ENCODE measurements at places on chromosomes 12 and 14. TPM values are rescaled to one million over a fixed set of nuclear protein-coding genes. Genes with fewer than 3 reads are reported as not detected.

- no peak for DNase-seq
Observed at GRCh38 chr12:13176256-13176655, 20.3 kb upstream of the EMP1 start.

DNA sequence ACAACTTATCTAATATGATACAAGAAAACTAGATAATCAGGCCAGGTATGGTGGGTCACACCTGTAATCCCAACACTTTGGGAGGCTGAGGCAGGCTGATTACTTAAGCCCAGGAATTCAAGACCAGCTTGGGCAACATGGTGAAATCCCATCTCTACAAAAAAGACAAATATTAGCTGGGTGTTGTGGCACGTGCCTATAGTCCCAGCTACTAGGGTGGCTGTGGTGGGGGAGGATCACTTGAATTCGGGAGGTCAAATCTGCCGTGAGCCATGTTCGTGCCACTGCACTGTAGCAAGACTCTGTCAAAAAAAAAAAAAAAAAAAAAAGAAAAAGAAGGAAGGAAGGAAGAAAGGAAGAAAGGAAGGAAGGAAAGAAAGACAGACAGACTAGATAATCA lies 27.0 kb downstream of the ZCRB1 start:
- DNase-seq = no peak

GRCh38 chr12:129163861-129164260 lies 310.6 kb downstream of the GLT1D1 start:
- DNase-seq = no peak

GRCh38 chr14:75249958-75250336 lies 28.7 kb upstream of the FOS start:
- DNase-seq = no peak

GRCh38 chr12:121718653-121719239 lies 6.2 kb downstream of the TMEM120B start:
- no peak for DNase-seq

- DNase-seq = no peak
Observed at GRCh38 chr14:23421594-23421993, 13.5 kb upstream of the MYH6 start.

GRCh38 chr14:68682166-68683103 lies 110.4 kb downstream of the ZFP36L1 start:
- peak; percentile 95 for DNase-seq

DNA sequence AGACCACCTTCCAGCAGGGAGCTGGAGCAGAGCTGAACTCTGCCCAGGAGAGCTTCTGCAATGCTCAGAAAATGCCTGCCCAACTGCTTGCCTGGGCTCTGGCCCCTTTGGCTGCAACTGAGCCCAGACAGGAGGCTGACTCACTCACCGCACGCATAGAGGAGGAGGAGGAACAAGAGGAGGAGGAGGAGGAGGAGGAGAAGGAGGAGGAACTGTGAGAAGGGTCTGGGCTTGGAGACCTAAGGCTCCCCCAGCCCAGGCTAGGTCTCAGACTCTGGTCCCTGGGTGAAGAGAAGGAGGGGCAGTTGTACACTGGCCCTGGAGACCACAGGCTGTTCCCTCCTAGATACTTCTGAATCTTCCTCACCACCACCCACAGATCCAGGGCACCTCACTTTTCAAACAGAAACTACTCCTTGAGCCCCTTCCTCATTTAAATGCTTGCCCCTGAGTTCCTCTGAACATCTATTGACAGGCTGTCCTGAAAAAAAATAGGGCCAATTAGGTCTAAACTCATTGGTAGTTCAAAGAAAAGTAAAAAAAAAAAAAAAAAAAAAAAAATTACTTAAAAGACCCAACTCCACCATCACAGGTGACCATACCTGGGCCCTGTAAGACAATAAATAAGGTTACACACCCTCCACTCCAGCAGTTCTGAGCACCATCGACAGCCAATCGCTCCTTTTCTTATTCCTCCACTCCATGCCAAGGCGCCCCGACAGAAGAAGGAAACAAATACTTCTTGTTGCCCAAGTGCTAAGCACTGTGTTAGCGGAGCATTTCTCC lies 674 bp downstream of the VDR start:
- DNase-seq = peak; percentile 78

DNA sequence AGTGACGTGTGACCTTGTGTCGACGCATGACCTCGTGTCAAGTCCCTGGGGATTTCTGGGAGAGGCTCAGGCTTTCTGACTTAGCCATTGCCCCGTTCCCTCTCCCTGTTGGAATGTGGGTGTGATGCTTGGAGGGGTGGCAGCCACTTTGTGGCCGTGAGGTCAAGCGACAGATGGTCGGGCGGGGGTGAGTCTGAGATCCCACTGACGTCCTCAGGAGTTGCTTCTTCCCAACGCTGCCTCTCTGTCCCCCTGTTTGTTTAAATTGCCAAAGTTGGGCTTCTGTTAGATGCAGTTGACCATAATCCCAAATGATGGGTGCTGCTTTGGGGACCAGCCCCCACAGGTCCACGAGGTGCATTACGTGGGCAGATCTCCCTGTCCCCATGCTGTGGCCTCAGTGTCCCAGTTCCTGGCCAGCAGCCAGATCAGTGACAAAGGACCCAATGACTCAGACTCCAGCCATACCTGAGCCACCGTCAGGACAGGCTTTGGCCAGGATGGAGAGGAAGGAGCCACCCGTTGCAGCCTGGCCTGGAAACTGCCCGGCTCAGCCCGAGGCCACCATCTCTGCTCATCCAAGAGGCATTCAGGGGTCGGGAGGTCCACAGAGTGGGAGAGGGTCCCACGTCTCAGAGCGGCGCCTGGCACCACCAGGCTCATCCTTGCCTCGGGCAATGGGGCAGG lies 34.4 kb upstream of the GALNT9 start:
- no peak for DNase-seq

DNA sequence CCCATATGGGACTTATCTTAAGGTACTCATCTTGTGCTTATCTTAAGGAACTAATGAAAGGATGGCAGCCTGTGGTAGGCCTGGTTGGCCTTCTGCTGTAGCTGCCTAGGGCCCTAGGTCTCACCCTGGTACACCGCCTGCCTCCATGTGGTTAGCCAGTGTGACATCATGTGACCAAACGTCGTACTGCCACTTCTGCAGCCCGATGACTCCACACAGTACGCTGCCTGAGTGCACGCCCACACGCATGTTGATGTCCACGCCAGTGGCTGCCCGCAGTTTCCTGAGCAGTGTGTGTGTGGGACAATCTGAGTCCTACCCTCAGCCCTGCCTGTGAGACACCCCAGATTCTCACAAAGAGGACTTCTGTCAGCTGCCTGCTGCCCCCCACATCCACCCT lies 5.1 kb downstream of the ADCY4 start:
- DNase-seq = no peak

DNA sequence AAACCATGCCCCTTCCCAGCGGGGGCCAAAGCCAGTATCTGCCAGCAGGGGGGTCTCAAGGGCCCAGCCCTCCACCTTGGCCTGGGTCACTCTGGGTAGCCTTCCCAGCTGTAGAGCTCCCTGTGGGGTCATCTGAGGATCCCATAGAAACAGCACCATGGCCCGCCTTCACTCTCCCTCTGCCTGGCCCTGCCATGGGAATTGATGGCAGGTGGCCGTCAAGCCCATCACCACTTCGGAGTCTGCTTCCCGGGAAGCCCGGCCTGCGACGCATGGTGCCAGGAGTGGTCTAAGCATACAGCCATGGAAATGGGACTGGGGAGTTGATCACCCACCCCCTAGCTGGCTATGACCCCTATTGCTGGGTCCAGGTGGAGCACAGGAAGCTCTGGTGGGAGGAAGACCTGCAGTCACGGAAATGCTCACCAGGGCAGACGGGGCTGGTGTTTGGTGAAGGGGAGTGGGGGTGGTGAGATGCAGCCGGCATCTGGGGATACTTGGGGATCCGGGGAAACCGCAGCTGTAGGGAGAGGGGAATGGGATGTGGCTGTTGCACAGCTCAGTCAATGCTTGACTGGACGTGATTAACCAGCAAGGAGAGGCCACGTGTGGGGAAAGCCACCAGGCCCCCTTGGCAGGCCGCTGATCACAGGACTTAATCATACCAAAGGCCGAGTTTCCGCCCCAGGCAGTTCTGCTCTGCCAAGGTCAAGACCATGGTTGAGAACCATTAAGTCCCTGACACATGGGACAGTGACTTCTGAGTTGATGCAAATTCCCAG lies 52.2 kb upstream of the DIO3 start:
- DNase-seq = no peak

GRCh38 chr12:32558903-32559302 lies 120.2 kb upstream of the DNM1L start:
- peak; percentile 63 for DNase-seq

DNA sequence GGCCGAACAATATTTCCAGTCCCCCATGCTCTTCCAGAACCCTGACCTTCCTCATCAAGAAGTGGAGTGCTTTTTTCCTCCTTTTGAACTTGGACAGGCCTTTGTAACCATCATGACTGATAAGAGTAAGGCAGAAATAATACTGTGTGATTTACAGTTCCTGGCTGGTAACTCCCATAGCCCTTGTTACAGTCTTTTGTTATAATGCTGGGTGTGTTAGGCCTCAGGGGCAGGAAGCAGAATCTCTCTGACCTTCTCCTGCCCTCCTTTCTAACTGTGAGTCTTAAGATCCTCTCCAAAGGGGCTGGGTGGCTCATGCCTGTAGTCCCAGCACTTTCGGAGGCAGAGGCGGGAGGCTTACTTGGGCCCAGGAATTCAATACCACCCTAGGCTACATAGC lies 59.5 kb downstream of the BCAT1 start:
- DNase-seq = no peak

DNA sequence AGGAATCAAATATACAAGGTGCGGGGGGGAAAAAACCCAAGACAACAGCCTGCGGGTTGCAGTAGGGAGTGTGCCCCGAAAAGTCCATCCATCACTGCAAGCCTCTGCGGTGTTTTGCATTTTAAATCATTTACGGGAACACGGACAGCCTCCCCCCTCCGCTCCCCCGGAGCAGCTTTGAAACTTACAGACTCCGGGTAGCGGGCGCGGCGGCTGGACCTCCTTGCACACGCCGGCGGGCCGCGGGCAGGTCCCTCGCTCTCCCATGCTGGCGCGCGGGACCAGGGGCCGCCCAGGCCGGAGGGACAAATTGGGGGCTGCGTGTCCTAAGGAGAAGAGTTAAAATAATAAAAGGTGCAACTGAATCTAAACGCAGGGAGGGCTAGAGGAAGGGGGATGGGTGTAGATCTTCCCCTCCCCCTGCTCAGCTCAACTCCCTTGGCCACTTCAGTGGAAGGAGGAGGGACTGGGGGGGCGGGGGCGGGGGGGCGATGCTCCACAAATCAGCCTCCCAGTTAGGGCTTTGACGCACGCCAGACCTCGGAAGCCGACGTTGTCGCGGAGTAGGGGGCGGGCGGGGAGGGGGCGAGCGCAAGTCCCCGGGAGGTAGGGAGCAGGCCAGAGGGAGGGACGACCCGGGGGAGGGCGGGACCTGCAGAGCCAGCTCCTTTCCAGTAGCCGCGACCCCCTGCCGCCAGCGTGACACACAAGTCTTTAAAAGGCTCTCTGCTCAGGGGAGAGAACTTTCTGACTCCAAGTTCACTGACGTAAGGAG lies at the start of gene KCNJ8:
TSS of gene KCNJ8 (minus strand) at position 349 of the 775 bp plus-strand sequence. CDS start 1,090 bp downstream, outside the sequence.
- DNase-seq = no peak

DNA sequence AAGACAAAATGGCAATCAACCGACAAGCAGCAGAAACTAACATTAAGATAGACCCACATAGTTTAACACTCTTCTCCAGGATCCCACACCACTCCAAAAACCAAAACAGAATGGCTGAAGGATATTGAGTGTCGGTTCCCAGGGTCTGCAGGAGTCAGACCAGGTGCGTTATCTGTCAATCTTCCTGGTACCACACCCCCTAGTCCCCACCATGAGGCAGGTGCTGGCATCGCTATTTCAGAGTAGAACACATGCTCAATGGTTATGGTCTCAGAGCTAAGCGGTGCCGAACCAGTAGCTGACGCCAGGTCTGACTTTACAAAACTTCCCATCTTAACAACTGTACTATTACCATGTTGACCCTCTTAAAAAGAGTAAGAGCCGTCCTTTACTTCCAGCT lies 10.2 kb downstream of the STX2 start:
- no peak for DNase-seq

- DNase-seq = no peak
Observed at GRCh38 chr12:108712165-108712924, 19.0 kb downstream of the CORO1C start.

DNA sequence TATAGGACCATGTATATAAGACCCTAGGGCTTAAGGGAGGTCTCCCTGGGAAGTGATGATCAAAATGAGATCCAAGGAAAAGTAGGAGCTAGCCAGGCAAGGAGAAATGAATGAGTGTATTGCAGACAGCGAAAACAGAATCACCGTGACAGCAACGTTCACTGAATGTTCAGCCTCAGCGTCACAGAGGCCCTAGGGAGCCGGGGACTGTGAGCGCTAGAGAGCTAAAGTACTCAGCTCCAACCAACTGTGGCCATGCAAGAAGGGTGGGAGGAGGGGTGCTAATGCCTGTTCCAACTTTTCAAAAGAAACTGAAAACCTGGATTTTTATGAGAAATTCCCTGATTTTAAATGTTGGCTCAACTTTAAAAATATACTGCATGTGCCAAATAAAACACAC lies 105.5 kb upstream of the CCND2 start:
- no peak for DNase-seq

- DNase-seq = no peak
Observed at GRCh38 chr12:7031306-7031705, 13.0 kb upstream of the LPCAT3 start.

- no peak for DNase-seq
Observed at GRCh38 chr12:47714826-47715386, 9.1 kb upstream of the RPAP3 start.

- DNase-seq = no peak
Observed at GRCh38 chr14:82501554-82501953, 967.9 kb upstream of the SEL1L start.

DNA sequence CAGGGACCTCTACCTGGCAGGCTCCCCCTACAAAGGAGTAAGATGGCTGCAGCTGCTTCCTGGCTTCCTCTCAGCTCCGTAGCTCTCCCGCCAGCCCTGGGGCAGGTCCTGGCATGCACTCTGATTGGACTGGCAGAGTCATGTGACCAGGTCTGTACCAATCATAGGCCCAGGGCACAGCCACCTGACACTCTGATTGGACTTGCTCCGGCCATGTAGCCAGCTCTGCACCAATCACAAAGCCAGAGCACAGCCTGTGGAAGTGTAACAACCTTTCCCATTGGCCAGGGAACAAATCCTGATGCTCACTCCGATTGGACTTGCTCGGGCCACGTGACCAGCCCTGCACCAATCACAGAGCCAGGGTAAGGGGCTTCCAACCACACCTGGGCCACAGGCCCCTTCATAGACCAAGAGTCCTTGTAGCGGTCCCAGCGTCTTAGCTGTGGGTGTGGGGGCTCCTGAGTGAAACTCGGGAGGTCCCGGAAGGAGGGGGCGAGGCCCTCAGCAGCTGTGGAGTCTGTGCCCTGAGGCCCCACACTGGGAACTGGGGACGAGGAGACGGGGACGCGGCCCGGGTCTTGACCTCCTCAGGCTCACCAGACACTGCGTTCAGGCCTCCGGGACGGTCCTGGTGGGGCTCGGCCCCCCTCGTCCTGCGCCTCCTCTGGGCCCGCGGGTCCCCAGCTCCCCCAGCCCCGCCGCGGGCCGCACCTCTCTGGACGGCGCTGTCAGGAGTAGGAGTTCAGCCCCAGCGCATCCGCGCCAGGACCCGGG lies 210.6 kb downstream of the ADGRD1 start:
- DNase-seq = no peak

The RPL10L gene
- total RNA-seq = not detected

The PTCSC3 gene
- total RNA-seq = not detected

The GAS2L3 gene
- 23.4 TPM for total RNA-seq

The CPNE6 gene
- not detected for total RNA-seq

The GRIN2B gene
- not detected for total RNA-seq

The RIN3 gene
- 19.1 TPM for total RNA-seq

The MEG3 gene
- total RNA-seq = 255 TPM

The KRT71 gene
- total RNA-seq = not detected

The SPRYD4 gene
- 2.5 TPM for total RNA-seq

The IL22 gene
- not detected for total RNA-seq

The SLC8A3 gene
- not detected for total RNA-seq

The NOS1 gene
- not detected for total RNA-seq
